ENCODE measurements at places on chromosomes 3 and 15.

- no peak for DNase-seq
These were observed 3.2 kb upstream of the SCG3 start for GRCh38 chr15:51678096-51678495.

DNA sequence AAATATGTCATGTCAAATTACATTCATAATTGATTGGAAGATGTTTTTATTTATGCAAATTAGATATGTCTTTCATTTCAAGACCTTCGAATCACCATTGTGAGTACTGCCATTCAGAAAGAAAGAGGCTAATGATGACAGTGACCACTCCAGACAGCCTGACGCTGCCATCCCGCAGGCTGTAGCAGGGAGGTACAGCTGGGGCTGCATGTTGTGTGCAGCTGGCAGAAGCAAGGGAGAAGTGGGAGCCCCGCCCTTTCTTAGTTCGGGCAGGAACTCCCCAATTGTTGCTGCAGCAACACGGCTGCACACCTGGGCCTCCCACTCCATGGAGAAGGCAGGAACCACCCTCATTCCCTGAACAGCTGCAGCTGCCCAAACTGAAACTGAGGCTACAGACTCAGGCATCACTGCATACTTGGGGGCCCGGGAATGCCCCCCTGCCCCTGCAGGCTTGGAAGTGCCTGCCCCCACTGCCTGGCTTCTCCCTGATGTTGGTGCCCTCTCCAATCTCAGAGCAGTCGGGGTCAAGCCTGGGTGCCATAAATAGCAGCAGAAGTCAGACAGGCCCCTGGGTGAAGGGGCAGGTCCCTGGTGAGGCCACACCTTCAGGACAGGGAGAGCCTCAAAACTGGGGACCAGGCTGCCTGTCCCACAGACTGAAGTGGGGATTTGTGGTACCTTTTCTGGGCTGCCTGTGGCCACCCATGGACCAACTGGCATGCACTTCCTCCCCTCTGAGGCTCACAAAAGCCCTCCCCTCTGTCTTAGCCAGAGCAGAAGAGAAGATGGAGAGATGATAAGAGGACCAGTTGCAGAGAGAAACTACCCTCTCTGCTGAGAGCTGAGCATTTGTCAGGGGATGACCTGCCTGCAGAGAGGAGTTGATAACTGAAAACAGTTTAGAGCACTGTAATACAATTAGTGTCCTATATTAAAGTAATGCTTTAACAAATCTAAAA, 964.6 kb downstream of the SI start:
- no peak for DNase-seq

DNA sequence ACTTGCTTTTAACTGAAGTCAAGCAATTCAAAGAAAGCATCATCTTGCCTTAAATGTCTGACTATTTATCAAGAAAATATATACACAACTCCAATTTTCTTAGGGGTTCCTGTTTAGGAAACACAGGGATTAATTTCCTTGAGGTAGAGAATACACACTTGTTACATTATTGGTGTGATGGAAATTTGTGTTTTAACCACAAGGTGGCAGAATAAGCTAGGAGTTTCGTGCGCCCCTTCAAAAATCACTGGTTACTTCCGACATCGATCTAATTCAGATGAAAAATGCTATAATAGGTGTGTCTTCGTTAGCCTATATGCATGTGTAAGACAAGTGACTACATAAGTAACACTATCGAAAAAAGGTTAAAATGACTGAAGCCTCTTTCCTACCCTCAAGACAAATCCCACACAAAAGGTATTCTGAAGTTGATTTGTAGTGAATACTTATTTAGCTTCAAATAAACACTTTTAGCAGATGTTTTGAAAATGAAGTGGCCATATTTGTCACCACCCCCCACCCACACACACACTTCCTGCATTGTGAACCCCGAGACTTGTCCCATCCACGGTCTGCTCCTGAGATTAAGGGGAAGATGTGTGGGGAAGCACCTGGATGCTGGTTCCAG, 246.5 kb downstream of the ROBO1 start:
- no peak for DNase-seq

DNA sequence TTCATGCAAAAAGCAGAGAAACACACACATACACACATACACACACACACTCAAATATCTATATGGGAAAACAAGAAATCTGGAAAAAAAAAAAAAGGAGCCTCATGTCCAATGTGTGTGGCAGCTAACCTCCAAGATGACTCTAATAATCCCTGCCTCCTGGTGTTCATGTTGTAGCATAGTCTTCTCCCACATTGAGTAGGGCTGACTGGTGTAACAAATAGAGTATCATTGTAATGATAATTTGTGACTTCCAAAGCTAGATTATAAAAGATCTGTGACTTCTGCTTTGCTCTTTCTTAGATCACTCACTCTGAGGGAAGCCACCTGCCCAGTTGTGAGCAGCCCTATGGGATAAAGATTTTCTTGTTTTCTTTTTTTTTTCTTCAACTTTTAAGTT, 130.9 kb upstream of the TNIK start:
- no peak for DNase-seq

GRCh38 chr3:187952849-187953248, 201.1 kb upstream of the LPP start:
- DNase-seq, result no peak

GRCh38 chr3:173912126-173912525, 514.6 kb downstream of the NLGN1 start:
- no peak for DNase-seq

GRCh38 chr3:7843441-7843840, 658.2 kb upstream of the LMCD1 start:
- no peak for DNase-seq

DNA sequence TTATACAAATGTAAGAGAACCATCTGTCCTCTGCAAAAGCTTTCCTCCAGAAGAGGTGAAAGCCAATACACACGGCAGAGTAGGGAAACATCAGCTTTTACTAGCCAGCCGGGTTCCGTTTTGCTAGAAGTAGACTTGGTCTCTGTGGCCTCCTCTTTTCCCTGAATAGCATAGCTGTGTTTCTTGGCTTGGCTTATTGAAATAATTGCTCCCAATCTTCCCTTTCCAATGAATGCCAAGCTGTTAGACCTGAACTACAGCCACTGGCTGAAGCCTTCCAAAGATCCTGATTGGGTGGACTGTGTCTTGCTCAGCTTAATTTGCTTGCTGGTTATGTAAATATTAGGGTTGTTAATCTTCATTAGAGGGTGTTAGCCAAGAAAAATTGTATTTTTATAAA, 157.8 kb upstream of the ROPN1 start:
- DNase-seq, result no peak

- DNase-seq, result peak; percentile 15
These were observed 134.7 kb downstream of the TPRA1 start for GRCh38 chr3:127455541-127456450.

GRCh38 chr3:112320691-112321090, 12.3 kb upstream of the CD200 start:
- no peak for DNase-seq

- DNase-seq, result no peak
These were observed 27.7 kb upstream of the DCP1A start for GRCh38 chr3:53375019-53375418.

GRCh38 chr3:16168211-16168610, 6.3 kb upstream of the GALNT15 start:
- no peak for DNase-seq

DNA sequence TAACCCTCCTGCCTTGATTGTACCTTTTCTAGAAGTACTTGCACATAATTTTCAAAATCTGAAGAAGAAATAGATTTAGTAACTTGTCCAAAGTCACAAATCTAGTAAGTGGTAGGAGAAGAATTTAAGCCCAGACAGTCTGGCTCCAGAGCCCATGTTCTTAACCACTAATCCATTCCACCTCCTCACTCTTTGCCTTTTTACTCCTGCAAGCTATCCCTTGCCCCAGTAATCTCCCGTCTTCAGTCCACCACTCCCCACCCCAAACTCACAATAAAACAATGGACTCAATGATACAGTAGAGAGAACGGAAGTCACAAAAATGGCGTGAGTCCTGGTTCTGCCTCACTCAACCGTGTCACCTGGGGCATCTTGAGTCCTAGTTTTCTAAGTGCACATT, 48.7 kb downstream of the SETMAR start:
- DNase-seq, result no peak

DNA sequence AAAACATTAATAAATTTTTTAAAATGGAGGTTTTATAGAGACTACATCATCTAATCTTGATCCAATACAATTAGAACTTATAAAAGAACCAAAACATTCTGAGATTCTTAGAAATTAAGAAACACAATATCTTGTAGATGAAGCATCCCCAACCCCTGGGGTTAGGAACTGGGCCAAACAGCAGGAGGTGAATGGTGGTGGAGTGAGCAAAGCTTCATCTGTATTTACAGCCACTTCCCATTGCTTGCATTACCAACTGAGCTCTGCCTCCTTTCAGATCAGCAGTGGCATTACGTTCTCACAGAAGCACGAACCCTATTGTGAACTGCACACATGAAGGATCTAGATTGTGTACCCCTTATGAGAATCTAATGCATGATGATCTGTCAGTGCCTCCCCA, 36.3 kb downstream of the KNL1 start:
- DNase-seq, result no peak

Measured in stimulated activated CD8-positive, alpha-beta memory T cell treated with anti-CD3 and anti-CD28 coated beads, Interleukin-2, amount 100 ng/mL, for 1 hour (primary cell).